ENCODE measurements at places on chromosomes 2 and 18.

DNA sequence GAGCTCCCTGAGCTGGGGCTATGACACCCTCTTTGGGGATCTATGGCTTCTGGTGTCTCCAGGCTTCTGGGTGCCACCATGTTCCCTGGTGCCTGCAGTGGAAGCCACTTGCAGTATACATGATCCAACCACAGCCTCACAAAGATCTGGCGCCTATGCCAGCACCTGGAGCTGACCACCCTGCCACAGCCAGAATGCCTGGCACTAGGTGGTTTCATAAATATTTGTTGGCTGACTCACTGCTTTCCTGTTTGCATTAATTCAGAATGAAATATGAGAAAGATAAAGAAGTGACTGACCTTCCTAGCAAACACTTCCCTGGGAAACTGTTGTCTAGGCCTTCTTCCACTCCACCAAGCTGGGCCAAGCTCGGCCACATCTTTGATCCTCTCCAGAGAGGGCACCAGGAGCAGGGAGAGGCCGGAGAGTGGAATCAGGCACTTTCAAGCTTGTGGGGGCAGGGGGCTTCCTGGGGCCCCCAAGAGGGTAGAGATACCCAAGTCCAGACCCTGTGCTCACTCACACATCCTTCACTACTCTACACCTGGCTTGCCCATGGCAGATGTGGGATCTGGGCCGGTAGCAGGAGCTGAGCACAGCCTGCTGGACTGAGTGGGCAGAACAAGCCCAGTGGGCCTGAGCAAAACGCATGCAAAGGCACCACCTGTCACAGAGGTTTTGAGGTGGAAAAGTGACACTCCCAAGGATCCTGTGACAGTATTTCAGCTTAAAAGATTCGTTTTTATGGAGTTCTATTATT lies 565.7 kb downstream of the SLC4A3 start:
- peak; percentile 5 for DNase-seq

DNA sequence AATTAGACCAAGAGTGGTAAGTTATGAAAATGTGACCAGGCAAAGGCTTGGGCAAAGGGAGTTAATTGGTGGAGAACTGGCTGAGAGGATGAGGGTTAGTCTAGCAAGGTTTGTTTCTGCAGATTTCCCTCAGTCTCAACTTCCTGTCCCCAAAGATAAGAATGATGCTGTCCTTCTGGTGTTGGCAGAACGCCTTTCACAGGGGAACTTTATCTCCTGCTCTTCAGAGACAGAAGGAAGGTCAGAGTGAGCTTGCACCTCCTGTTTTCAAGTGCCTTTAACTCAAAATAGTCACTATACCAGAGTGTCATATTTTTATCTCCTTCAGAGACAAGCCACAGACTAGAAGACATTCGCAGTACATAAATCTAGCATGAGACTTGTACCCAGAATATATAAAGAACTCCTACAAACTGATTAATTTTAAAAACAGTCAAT lies 95.7 kb downstream of the TEX51 start:
- no peak for DNase-seq

DNA sequence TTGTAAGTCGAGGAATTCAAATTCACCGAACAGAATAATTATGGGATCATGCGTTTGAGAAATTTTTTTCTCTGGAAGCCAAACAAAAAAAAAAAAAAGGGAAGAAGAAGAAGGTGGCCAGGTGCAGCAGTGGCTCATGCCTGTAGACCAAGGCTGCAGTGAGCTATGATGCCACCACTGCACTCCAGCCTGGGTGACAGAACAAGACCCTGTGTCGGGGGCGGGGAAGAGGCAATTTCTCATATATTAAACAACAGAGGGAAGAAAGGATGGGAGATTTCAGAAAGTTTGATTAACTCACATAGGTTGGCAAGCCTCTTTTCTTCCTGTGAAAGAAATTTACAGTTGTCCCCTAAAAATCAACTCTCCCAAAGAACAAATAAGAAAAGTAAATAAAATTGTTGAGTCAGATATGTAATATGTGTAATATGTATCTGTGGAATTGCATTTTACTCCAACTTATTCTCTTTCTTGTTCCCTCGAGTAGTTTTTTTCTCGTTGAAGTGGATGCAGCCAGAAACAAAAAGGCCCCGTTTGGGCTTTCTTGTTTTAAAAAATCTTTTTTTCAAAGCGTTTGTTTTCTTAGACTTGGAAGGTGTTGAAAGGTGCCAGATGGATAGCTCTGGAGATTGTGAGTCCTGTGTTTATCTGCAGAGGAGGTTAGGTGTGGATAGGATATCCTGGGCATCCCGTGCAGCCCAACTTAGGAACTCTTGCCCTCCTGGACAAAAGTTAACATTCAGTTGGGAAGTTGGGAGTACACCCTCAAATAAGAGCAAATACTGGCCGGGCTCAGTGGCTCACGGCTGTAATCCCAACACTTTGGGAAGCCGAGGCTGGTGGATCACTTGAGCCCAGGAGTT lies 25.4 kb upstream of the FMNL2 start:
- no peak for DNase-seq

DNA sequence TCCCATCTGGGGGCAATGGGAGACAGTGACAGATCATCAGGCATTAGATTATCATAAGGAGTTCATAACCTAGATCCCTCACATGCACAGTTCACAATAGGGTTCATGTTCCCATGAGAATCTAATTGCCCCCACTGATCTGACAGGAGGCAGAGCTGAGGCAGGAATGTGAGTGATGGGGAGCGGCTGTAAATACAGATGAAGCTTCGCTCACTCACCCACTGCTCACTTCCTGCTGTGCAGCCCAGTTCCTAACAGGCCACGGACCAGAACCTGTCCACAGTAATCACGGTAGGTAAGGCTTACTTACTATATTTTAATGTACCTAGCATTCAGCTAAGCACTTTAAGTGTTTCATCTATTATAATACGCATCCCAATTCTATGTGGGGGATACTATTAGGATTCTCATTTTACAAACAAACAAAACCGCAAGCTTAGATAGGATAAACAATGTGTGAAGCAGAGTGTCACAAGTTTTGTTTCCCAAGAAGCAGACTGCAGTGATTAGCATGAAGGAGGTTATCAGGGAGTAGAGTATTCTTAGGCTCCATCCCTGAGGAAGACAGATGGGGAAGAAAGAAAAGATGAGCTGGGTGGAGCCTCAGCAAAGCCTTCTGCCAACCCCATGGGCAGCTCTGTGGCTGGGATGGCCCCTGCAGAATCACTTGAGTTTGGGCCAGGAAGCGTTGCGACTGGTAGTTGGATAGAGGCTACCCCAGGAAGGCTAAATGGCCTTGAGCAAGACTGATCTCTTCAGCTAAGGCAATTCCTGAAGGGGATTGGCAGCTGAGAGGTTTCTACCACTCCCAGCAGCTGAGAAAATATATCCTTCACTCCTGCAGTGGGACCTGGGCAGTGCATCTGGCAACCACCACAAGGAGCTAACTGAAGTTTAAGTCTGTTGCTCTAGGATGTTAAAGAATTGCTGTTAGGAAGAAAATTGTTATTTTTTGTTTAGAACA lies 133.1 kb downstream of the MREG start:
- no peak for DNase-seq

DNA sequence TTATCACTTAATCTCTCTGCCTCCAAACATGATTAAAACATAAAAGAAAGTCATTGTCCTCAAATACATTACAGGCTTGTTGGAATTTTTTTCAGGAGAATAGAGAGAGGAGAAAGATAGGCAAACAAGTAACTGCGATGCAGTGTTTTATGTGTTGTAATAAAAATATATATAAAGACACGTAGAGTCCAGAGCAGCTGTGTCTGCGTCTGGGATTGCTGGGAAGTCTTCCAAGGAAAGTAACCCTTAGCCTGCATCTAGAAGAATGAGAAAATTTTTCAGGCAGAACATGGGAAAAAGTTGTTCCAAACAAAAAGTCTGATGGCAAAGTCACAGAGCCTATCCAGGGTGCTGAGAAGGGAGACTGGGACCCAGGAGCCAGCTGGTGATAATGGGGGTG lies 91.8 kb upstream of the ST6GAL2 start:
- DNase-seq = peak; percentile 64

- peak; percentile 63 for DNase-seq
Measured at GRCh38 chr2:42510608-42511243, 16.9 kb upstream of the KCNG3 start.

- peak; percentile 49 for DNase-seq
Measured at GRCh38 chr2:230902180-230902899, 22.7 kb downstream of the GPR55 start.

- no peak for DNase-seq
Measured at GRCh38 chr2:128738446-128739110, 419.9 kb upstream of the HS6ST1 start.

DNA sequence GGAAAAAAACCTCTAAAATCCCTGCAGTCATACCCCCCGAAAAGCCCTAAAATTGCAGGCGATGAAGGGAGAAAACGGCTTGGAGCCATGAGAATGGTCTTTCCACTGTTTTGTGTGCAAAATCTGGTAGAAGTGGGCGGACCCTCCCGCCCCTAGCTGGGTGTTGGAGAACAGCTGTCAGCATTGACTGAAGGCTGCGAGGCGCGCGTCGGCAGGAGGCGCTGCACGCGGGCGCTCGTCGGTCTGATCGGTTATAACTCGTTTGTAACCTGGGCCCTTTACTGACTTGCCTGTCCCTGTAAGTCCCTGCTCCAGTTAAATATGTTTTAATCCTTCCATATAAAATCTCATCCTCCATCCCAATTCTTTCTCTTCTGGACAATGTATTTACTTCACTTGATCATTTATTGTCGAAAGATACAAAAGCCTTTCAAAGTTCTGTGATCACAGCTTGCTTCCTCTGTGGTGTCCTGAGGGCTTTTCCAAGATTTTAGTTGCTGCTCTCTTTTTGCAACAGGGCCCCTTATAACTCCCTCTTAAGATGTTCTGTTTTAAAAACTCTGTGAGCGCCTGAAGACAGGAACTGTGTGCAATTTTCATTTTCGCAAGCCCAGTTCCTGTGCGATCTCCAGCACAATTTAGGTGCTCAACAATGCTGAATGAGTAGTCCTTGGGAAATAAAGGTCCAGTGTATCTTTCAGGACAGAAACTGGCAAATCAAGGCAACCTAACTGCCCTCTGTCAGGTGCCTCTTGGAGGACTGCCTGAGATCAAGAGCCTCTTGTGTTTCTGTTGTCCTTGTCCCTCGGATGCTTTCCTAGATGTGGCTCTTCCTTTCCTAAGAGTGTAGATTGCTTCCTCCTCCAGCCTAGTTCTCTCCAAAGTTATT lies 918 bp upstream of the HNRNPLL start:
- peak; percentile 73 for DNase-seq
